ENCODE measurements at places on chromosomes 3 and 15.

GRCh38 chr3:41915353-41915752 is 46.5 kb downstream of the ULK4 start:
- DNase-seq, result no peak

DNA sequence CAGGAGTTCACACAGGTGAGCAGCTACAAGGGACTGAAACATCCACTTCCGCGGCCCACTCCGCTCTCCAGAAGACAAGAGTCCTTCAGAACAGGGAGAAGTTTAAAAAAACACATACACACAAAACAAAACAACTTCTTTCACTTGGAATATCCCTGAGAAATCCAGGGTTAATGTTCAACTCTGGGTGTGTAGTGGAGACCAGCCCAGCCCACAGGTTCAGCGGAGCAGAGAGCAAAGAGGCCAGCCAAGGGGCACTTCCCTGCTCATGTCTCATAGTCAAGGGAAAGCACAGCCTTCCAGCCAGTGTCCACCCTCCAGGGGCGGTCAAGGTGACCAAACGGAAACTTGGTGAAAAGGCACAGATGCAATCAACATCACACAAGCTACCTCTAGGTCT is 41.6 kb downstream of the WNT5A start:
- DNase-seq, result no peak

- peak; percentile 31 for DNase-seq
Measured at GRCh38 chr3:119586733-119587172, 7.5 kb downstream of the ADPRH start.

DNA sequence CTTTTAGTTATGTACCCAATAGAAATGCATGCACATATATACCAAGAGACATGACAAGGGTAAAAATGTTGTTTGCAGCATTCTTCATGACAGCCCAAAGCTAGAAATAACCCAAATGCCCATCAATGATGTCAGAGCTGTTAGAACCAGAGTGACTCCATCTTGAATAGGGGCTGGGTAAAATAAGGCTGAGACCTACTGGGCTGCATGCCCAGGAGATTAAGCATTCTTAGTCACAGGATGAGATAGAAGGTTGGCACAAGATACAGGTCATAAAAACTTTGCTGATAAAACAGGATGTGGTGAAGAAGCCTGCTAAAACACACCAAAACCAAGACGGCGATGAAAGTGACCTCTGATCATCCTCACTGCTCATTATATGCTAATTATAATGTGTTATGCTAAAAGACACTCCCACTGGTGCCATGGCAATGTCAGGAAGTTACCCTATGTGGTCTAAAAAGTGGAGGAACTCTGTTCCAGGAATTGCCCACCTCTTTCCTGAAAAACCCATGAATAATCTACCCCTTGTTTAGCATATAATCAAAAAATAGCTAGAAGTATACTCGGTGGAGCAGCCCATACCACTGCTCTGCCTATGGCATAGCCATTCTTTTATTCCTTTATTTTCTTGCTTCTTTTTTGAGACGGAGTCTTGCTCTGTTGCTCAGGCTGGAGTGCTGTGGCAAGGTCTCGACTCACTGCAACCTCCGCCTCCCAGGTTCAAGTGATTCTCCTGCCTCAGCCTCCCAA is 32.9 kb downstream of the ZBTB11 start:
- DNase-seq, result no peak

GRCh38 chr3:139313921-139314320 is 29.9 kb upstream of the MRPS22 start:
- DNase-seq, result no peak

DNA sequence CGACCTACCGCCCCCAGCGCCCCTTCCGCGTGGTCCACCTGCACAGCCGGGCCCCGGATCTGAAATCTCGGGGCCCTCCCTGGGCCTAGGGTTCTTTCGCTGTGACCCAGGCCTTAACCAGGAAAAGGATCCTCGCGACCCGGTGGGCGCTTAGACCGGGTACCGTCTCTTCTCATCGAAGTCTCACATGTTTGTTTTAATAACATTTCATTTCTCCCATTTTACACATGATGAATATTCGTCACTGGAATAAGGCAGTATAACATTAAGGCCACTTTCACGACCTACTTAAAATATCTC is 277 bp upstream of the DALRD3 start:
- DNase-seq, result no peak

- DNase-seq, result no peak
Measured at GRCh38 chr15:92885224-92886041, 14.7 kb upstream of the CHD2 start.

DNA sequence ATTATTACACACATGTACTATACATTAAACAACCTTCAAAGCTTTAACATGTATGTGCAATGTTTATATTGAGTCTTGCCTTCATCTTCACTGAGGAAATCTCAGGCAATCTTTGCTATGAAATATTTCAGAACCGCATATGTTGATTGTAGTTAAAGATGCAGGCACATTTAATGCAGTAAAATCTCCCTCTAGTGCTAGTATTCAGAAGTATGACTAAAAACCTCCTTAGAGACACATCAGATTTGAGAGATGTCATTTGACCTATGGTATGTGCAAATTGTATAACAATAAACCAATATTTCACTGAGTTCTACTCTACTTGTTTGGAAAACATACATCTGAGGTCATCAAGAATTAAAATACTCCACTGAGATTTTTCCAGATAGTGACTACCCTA is 123.8 kb upstream of the C15orf61 start:
- DNase-seq, result no peak

- DNase-seq, result peak; percentile 4
Measured at GRCh38 chr3:116524453-116525210, 79.3 kb upstream of the LSAMP start.

GRCh38 chr3:36380221-36381031 is at the start of gene STAC:
TSS of gene STAC (plus strand) at chr3:36380504. CDS start at chr3:36380644, 140 bp downstream.
- DNase-seq, result peak; percentile 80

Data from GM03348 (cell line).